ENCODE measurements at places on chromosomes 2 and 18.

DNA sequence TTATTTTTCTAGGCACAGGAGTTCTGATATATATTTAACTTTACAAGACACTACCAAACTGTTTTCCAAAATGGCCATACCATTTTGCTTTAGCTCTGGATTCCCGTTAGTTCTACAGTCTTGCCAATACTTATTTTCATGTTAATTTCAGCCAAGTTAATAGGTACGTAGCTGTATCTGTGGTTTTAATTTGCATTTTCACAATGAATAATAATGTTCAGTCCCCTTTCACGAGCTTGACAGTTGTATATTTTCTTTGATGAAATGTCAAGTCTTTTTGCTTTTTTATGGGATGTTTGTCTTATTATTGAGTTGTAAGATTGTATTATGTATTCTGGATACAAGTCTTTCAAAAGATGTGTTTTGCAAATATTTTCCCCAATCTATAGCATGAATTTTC is 50.6 kb upstream of the GALNT5 start:
- no peak for DNase-seq

DNA sequence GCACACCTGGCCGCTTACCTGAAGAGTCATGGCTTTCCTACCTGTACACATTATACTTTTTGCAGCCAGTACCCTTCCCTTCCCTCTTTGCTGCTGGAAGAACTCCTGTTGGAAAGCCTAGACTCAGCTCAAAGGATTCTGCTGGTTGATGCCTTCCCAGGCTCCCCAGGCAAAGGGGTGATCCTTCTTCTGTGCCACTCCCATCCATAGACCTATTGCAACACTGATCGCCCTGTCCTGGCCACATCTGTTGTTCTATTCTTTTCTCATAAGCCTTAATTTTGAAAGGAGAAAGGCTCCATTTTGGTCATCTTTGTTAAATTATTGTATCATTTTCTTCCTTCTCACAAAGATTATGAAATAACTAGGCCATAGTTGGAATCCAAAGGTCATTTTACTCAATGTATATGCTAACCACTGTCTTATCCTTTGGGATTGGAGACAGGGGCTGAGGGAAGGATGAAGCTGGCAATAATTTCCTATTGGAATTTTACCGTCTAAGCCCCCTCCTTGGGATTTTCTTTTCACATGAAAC is 3.4 kb upstream of the PRKCE start:
- no peak for DNase-seq

- DNase-seq: no peak
Observed at GRCh38 chr2:205699515-205700289, 17.4 kb downstream of the NRP2 start.

DNA sequence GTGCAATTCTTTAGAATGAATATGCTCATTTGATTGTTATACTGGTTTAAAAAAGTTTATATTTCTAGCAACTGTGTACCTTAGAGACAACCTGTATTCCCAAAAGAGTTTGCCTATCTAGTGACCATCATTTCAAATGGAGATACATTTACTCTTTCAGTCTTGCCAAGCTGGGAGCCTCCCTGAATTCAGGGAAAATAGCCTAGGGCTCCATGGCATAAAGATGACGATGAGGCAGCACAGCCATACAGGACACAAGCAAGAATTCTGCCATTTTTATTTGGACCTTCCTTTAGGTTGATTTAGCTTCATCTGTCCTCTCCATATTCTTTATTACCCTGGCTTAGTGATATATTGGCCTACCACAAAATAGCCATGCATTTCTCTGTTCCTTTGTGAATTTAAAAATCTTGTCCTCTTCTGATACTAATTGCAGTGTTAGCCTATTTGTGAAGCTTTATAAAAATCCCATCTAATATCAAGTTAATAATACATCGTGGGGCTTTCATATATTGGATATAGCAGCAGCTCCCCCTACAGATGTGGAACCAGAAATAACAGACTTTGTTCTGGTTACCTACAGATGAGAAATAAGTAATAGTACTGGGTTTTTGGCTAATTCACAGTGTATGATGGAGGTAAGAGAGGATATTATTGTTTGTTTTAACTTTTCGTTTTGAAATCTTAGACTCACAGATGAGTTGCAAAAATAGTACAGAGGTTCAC is 1661.9 kb upstream of the PIK3C3 start:
- peak; percentile 50 for DNase-seq

- no peak for DNase-seq
Observed at GRCh38 chr18:61153571-61153970, 179.7 kb upstream of the CDH20 start.

- no peak for DNase-seq
Observed at GRCh38 chr2:123644053-123644452, 381.0 kb upstream of the CNTNAP5 start.

GRCh38 chr2:196592331-196592910 is 47.1 kb upstream of the CCDC150 start:
- peak; percentile 83 for DNase-seq

DNA sequence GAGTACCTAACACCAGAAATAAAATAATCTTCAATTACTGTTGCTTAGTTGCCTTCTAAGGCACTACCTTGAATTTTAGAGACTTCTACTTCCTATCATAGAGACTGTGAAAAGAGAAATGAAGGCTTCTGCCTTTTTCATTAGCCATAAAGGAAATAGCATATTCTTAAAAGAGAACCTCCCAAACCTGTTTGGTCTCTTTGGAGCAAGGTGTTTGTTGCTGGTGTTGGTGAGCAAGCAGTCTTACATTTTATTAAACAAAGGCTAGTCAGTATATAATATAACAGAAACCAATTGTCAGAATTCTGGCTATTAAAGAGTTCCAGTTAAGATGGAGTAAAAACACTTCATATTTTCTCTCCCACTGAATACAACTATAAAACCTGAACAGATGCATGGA is 116.4 kb downstream of the TAF4B start:
- no peak for DNase-seq

GRCh38 chr18:10482363-10482984 is 28.0 kb downstream of the APCDD1 start:
- no peak for DNase-seq

GRCh38 chr2:203623661-203624060 is 82.8 kb upstream of the CD28 start:
- DNase-seq: no peak

DNA sequence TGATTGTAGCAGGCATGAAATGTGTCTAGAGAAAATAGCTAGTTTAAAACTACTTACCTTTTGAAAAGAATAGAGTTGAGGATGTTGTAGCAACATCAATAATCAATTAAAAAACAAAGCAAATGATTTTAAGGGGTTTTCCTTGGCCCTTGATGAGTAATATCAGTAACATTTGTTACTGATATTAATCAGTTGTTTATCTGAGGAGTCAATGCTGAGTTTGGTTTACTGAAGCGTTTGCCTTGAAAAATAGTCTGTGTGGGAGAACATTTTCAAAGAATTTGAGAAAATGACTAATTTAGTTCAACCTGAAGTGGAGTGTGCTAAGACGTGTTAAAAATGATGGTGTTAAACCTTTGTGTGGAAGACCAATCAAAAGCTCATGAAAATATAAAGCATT is 9.3 kb downstream of the PTH2R start:
- DNase-seq: no peak

DNA sequence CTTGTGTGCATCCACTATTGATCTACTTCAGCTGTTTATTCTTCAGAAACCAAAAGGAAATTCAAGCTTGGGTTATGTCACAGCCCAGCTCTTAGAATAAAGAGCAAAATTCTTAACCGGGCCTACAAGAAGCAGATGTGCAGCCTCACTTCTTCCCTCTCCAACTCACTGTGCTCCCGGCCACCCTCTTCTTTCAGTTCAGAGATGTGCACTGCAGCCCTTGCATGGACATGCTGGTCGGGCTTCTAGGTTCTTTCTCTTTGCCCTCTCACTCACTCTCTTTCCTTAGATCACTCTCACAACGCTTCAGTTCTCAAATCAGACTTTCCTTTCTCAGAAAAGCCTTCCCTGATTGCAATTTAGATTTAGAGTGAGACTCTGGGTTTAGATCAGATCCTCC is 104.1 kb downstream of the CHN1 start:
- no peak for DNase-seq

GRCh38 chr2:9140645-9141044 is 66.0 kb upstream of the ASAP2 start:
- DNase-seq: no peak

DNA sequence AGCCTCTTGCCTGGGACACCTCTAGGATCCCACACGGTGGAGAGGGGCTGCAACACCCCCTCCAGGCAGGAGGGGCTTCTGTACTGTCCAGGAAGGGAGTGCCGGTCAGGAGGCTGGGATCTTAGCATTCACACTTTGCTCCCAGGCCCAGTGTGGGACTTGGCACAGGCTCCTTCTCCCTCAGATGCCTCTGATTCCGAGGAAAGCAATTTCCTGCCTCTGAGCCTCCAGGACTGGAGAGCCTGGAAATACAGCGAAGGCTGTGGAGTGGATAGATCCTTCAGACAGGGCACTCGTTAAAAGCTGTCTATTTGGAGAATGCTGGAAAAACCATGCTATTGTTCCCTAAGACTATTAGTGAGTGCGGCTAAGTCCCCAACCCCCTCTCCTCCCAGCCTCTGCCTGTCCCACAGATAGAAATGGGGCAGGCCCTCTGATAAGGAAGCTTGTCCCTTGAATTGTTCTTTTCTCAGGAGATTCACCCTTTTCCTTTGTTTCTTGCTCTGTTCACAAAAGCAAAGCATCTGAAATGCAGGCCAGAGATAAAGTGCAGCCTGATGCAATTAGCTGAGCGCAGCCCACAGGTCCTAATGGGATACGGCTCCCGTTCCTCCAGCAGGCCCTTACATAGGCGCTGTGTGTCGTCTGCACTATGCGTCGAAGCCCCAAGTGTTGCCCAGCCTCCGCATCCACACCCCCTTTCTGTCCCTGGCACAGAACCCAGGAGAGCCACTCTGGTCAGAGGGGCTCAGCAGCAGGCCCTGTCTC is 252.2 kb downstream of the KLHL29 start:
- no peak for DNase-seq

GRCh38 chr2:33107690-33108482 is 161.1 kb downstream of the LTBP1 start:
- DNase-seq: no peak
